Activated naive CD8-positive, alpha-beta T cell treated with anti-CD3 and anti-CD28 coated beads for 36 hours (primary cell): ENCODE measurements at places on chromosomes 4 and X.

GRCh38 chr4:16048619-16049419 is 35.0 kb downstream of the PROM1 start:
- DNase-seq = no peak

DNA sequence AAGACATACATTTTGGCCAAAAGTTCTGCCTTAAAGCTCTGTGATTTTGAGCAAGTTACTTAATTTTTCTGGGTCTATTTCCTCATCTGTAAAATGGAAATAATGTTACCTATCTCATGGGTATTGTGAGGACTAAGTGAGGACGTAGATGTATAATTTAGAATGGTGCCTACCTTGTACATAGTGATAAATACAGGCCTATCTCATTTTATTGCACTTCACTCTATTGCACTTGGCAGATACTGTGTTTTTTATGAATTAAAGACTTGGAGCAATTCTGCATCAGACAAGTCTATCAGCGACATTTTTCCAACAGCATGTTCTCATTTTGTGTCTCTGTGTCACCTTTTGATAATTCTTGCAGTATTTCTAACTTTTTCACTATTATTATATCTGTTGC is 50.9 kb upstream of the RAB9B start:
- DNase-seq = no peak

- no peak for DNase-seq
These were observed 2.2 kb upstream of the SRD5A3 start for GRCh38 chr4:55343887-55344286.

DNA sequence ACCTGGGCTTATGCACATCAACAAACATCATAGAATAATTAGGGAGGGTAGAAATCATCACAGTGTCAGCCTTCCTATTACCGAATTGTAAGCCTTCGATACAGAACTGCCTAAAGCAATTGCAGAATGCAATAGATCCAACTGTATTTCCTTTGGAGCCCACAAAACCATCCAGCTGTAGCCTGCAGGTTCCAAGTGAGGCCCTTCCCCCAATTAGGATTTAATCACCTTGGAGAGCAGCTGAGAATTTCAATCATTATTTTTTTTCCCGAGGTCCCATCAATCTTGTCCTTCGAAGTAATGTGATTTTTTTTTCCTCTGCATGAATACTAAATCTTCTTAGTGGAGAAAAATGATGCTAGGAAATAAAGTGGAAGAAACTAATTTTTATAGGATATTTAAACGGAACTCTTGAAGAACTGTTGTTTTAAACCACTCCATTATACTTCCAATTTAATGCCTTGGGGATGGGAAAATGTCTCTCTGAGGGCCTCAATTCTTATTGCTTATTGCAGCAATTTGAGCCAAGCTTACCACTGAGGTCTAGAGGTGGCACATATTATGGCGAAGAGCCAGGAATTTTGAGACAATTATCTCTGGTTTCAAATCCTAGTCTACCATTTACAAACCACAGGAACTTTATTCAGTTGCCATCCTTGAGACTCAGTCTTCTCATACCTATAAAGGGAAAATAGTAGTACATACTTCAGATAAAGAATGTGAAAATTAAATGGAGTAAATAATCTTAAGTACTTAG is 953.4 kb upstream of the IGFBP7 start:
- DNase-seq = no peak

DNA sequence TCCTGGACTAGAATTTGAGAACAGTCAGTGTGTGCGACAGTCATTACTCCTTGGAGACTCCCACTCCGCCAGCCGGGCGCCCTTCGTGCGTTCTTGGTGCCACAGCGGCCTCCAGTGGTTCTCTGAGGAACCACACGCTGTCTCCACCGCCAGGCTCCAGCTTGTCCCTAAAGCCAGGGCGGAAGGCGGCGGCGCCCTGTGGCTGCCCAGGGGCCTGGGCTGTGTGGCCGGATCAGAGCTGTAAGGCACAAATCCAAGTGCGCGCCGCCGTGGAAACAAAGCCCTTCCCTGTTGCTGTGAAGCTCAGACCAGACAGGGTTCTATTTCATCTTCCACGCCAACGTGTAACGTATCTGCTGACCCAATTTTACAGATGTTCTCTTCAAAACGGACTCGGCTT is 34.2 kb downstream of the IDS start:
- DNase-seq = peak; percentile 63

GRCh38 chr4:26687728-26688127 is 103.8 kb downstream of the TBC1D19 start:
- DNase-seq = no peak

DNA sequence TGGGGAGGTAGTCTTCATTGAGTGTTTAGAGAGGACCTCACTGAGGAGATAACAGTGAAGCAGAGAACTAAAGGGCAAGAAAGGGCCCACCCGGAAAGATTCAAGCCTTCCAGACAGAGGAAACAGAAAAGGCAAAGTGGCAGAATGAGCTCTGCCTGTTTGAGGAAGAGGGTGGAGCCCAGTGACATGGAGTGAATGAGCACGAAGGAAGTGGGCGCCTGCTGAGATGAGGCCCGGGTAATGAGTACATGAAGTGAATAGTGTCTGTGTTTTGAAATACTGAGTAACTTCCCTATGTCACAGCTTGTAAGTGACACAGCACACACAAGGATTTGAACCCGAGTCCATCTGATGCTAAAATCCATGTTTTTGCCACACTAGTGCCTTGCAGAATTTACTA is 32.5 kb upstream of the TLR2 start:
- peak; percentile 23 for DNase-seq

DNA sequence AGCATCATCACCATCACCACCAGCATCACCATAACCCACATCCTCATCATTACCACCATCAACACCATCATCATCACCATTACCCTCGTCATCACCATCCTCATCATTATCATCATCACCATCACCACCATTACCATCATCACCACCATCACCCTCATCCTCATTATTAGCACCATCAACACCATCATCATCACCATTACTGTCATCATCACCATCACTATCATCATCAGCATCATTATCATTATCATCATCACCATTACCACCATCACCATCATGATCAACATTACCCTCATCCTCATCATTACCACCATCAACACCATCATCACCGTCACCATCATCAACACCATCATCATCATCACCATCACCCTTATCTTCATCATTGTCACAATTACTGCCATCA is 51.7 kb downstream of the HTRA3 start:
- no peak for DNase-seq

- DNase-seq = no peak
These were observed 6.2 kb upstream of the MAN2B2 start for GRCh38 chr4:6568689-6569332.

DNA sequence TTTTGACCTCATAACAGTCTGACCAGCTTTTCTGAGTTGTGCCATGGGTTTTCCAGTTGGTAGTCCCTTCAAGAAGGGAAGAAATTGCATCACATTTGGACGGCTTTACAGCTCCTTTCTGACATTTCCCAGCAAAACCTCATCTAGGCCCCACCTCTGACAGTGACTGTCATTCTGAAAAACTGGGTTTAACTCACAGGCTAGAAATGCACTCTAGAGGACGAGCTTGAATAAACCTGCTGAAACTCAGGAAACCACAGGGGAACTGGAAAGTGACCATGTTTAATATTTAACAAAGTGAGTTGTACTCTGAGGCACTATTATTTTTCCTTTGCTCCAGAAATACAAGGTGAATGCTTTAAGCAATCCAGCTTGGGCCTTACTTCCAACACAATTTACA is 434.3 kb upstream of the RASGEF1B start:
- no peak for DNase-seq

DNA sequence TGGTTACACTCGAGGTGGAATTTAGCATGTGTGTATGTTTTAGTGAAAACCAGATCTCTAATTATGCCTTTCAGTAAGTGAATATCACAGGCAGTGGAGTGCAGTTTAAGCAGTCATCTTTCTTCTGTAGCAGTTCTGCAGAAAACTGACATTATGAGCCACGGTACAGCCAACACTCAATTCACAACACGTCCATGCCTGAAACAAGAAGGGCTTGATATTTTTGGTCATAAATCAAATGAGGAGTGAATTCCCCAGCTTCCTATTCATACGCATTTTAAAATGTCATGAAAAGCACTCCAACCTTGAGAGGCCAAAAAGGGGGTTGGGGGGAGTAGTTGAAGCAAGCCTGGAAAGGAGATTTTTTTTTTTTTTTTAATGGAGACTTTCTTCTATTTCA is 316.7 kb downstream of the ARHGAP10 start:
- DNase-seq = no peak

- DNase-seq = no peak
These were observed 61.5 kb downstream of the TIGD2 start for GRCh38 chr4:89172865-89173264.

DNA sequence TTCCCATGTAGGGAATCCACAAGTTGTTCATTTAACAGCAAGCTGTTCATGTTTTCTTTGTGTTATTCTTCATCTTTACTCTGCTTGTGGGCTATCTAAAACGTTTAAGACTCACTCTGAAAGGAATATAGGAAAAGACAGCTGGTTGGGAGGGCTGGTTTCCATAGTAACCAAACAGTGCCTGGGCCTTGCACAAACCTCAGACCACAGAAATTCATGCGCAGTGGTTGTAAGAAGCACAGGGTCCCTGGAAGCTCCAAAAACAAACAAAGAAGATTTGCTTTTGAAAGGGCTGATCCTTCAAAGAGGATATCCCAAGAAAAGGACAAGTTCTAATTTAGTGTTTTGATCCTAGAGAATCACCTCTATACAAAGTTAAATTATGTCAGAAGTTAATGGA is 7.8 kb downstream of the SERTM2 start:
- no peak for DNase-seq

GRCh38 chrX:39688576-39689375 is 409.0 kb downstream of the BCOR start:
- DNase-seq = peak; percentile 34

DNA sequence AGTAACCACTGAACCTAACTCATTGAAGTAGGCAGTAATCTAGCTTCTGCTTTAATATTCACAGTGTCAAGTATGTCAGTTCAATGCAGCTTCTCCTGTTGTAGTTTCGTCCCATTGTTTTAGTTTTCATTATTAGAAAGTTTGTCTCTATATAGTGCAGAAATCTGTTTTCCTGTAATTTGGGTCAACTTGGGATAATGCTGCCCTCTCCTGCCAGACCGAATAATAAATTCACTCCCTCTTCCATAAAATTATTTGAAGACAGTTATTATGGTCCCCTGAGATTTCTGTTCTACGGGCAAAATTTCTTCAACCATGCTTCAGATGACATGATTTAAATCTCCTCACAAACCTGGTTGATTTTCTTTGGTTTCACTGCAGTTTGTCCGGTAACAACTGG is 4.6 kb upstream of the LUZP4 start:
- DNase-seq = no peak

DNA sequence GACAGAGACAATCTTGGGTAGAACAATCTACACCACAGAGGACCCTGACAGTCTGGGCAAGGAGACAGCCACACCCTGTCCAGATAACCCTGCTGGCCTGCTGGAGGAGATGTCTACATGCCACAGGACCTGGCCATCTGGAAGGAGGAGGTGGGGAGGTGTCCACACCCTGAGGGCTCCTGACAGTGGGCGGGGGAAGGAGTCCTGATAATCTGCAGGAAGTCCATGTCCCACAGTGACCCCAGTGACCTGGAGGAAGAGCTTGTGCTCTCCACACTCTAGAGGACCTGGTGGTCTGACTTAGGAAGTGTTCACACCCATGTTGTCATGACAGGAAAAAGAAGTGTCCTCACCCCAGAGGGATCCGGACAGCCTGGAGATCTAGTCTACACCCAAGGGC is 5.5 kb downstream of the SUV39H1 start:
- DNase-seq = no peak

GRCh38 chrX:129108936-129109335 is 414.4 kb downstream of the SMARCA1 start:
- no peak for DNase-seq

GRCh38 chrX:29627833-29628232 is 587.5 kb upstream of the MAGEB2 start:
- no peak for DNase-seq

GRCh38 chr4:30536231-30536630 is 183.9 kb upstream of the PCDH7 start:
- DNase-seq = no peak

- DNase-seq = no peak
These were observed 221.0 kb downstream of the ANKRD50 start for GRCh38 chr4:124491361-124492145.

DNA sequence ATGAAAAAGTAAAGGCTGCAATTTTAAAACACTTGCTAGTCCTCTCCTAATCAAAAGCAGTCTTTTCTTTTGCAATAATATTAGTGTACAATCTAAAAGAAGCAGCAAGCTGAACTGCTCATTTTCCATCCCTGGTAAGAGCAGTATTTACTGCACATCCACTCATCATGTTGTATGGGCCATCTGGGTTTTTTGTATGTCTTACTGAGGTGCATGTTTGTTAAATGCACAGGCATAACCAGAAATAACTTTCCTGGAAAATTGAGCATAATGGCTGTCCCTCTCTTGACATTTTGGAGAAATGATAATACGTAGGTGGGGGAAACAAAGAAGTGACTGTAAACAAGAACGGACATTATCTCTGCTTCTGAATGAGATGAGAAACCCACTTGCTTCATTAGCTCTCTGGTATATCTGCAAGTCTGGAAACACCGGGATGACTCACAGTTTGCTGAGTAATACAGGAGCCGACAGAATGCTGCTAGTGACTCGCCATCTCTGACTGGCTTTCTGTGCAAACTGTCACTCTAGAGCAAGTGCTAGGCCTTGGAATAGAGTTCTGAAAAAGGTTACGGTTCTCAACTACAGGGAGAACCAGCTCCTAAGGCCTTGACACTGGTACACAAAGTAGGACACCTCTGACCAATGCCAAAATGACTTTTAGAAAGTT is 85.7 kb upstream of the MTM1 start:
- peak; percentile 52 for DNase-seq

GRCh38 chr4:181475781-181476507 is 767.3 kb upstream of the TENM3 start:
- DNase-seq = no peak

- no peak for DNase-seq
These were observed 279.7 kb downstream of the NR3C2 start for GRCh38 chr4:148162519-148162918.

GRCh38 chrX:133321451-133321850 is 93.8 kb downstream of the GPC4 start:
- no peak for DNase-seq

DNA sequence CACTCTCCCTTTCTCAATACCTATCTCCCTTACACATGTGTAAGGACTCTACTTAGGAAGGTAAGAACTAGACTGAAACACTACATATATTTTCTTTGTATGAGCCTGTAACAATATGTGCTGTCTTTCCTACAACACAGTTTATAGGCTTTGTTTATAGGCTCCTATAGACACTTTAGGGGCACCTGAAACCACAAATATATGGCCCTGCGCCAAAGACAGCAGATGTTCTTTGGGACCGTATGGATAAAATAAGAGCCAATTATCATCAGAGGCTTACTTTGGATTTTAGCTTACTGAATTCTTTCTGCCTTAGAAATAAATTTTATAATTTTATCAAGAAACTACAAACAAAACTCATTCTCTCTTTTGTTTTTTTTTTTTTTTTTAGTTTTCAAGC is 16.6 kb upstream of the CXCL3 start:
- no peak for DNase-seq
